ENCODE measurements at places on chromosomes 4 and X.

- DNase-seq = no peak
Observed at GRCh38 chr4:93127489-93127888, 701.1 kb upstream of the ATOH1 start.

- no peak for DNase-seq
Observed at GRCh38 chrX:18406531-18407266, 18.7 kb upstream of the CDKL5 start.

DNA sequence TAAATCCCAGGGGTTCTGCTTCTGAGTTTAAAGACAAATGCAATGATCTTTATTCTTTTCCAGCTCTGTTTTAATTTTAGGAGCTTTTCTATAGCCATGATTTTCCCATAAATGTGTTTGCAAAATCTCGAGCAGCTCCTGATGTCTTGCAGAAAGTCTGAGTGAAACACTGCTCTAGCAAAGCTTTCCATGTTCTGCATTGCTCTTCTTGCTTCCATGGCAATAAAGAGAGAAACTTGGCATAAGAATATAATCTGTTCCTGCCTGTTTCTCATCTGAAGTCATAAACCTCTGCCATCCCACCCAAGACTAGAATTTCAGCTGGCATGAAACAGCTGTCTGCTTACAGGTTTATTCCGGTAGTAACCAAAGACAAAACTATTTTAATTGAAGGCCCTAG is 254.5 kb downstream of the SPRY1 start:
- no peak for DNase-seq

GRCh38 chr4:115259642-115260041 is 146.2 kb upstream of the NDST4 start:
- DNase-seq = no peak

GRCh38 chr4:59698041-59698440 is 1502.1 kb upstream of the ADGRL3 start:
- no peak for DNase-seq

DNA sequence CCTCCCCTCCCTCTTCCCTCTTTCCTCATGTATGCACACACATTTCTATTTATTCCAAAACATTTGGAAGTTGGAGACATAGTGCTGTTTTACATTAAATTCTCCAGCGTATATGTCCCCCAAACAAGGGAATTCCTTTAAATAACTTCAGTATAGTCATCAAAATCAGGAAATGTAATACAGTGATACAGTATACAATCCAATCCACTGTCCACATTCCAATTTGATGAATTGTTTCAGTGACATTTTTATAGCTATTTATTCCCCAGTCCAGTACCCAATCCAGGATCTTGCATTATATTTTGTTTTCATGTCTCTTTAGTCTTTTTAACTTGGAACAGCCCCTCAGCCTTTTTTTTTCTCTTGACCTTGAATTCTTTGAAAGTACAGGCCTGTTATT is 233.0 kb downstream of the DKK2 start:
- DNase-seq = no peak

GRCh38 chrX:124426288-124427169 is 80.2 kb downstream of the SH2D1A start:
- no peak for DNase-seq

DNA sequence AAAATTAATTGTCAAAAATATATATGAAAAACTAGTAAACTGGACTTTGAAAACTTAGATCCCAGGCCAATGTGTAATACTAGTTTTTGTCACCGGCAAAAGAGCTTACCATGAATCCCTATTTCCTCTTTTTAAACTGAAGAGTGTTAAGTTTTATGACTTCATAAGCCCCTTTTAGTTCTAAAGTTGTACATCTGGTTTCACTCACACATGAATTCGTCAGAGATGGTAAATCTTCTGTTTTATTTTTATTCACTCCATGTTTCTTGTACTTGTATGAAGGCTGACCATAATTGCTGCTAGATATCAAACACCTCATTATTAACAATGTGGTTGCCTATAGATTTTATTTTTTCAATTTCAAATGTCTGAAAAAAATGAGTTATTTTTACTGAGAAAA is 827.9 kb downstream of the PCDH7 start:
- DNase-seq = no peak

DNA sequence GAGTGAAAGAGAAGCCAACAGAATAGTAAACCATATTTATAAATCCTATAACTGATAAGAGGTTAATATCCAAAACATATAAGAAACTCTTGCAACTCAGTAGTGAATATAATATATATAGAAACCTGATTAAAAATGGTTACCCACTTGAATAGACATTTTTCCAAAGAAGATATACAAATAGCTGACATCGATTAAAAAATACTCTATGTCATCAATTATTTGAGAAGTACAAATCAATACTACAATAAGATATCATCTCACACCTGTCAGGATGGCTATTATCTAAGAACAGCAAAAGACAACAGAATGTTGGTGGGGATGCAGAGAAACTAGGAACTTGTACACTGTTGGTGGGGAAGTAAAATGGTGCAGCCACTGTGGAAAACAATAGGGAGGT is 254.4 kb downstream of the PPARGC1A start:
- DNase-seq = no peak

DNA sequence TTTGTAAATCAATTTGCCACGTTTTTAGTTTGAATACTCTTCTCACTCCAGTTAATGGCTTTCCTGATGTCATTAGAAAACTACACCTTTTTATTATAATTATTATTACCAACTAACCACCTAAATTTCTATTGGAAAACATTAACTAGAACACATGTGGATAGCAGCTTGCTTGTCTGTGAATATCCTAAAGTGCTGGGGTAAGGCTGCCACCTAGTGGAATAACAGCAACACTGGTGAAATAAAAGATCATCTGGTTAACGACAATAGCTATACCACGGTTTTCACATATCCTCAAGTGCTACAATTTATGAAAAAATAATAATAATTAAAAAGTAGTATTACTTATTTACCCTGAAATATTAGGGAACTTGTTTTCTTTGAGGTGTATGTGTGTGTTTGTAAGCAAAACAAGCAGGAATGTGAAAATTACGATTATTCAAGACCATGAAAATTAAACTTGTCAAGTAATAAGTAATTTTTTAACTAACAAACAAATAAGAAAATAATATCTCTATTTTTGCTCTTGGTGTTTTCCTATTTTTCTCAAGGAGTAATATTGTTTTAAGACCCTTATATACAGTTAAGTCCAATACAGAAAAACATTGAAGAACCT is 130.1 kb upstream of the TECRL start:
- DNase-seq = peak; percentile 26

GRCh38 chr4:25637581-25638220 is 17.9 kb upstream of the SLC34A2 start:
- DNase-seq = no peak

- DNase-seq = no peak
Observed at GRCh38 chrX:27599928-27600327, 9.8 kb downstream of the DCAF8L2 start.

DNA sequence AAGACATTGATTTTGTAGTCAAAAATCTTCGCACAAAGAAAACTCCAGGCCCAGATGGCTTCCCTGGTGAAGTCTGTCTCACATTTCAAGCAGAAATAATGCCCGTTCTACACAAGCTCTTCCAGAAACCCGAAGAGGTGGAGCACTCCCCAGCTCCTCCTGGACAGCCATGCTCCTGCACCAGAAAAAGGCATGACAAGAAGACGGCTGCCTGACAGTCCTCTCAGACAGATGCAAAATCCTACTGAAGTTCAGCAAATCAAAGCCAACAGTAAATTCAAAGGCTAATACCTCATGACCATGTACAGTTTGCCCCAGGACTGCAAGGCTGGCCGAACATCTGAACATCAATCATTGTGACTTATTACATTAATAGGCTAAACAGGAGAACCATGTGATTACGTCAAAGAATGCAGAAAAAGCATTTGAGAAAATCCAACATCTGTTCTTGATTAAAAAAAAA is 30.8 kb upstream of the MXD4 start:
- no peak for DNase-seq

DNA sequence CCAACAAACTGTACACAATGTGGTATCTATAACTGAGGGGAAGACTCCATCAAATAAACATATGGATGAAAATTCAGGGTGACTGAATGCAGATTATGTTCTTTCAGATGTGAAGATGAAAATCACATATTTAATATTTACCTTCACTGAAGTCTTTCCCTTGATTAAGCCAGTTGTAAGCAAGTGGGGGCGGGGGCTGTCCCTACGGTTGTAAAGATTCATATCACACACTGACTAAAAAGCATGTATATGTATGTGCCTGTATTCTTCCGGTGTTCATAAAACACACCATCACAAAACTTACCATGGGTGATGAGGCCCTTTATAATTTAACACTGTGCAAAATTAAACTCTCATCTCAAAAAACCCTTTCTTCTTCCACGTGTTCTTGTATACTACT is 1.3 kb downstream of the TAB3 start:
- no peak for DNase-seq

GRCh38 chrX:24619647-24620046 is 27.5 kb downstream of the PCYT1B start:
- DNase-seq = peak; percentile 37

DNA sequence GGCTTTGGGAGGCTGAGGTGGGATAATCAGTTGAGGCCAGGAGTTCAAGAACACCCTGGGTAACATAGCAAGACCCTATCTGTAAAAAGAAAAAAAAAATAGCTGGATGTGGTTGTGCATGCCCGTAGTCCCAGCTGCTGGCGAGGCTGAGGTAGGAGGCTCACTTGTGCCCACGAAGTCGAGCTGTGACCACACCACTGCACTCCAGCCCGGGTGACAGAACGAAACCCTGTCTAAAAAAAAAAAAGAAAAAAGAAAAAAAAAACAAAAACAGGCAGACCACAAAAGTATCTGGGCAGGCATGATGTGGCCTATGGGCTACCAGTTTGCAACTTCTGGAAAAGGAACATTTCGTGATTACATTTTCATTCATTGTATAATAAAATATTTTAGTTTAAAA is 38.1 kb upstream of the RASGEF1B start:
- no peak for DNase-seq

DNA sequence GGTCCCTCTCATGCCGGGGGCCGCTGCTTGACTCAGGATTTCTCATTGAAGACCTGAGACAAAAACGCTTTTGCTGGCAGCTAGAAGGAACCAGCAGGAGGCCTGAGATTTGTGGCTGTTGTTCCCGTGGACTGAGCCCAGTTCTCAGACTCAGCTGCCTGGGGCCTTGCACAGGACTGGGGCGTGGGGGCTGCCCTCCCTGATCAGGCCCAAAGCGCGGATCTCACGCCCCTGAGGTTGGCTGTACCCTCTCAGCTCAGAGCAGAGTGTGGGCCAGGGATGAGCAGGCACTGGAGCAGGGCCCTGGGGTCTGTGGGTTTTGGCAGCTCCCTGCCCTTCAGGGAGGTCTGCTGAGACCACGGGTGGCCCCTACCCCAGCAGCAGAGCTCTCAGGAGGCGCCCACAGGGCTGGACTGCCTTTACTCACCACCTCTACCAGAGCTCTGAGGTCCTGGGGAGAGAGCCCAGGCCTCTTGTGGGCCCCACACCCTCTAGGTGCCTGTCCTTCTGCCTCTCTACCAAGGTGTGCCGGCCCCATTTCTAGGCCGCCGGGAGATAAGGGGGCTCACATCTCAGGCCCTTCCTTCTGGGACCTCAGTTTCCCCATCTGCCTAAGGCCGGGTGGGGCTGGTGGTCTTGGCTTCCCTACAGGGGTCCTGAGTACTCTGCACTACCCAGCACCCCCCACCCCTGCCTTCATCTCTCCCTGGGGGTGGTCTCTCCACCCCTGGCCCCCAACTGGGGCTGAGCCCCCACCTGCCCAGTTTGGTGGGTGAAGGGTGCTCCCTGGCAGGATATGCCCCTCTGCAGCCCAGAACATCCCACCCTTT is 5.6 kb downstream of the MSANTD1 start:
- no peak for DNase-seq

DNA sequence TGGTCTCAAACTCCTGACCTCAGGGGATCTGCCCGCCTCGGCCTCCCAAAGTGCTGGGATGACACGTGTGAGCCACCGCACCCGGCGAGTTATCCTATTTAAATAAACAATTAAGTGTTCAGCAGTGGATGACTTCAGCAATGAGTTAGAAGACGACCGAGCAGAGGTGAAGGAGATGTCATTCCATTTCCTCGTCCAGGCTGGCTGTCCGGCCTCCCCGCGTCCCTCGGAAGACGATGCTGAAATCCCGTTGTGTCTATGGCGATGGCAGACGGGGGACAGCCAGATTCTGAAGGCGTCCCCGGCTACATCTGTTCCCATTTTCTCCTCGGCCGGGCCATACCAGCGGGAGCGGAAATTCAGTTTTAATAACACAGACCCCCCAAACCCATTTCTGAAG is 209.8 kb downstream of the CRLF2 start:
- DNase-seq = no peak

GRCh38 chr4:183080372-183081115 is 18.5 kb upstream of the WWC2 start:
- no peak for DNase-seq

DNA sequence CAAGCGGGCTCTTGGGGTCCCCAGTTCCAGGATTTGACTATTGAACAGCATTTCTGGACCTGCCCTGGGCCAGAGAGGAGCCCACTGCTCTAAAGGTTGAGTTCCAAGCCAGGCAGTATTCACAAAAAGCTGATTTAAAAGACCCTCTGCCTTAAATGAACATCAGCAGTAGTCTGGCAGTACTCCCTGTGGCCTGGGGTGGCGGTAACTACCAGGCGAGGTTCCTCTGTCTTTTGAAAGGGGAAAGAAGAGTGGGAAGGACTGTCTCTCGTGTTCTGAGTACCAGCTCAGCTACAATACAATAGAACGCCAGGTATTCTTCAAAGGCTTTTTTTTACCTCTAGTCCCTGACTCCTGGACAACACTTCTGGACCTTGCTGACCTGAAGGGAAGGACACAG is 456.4 kb upstream of the TEX13C start:
- DNase-seq = no peak

- no peak for DNase-seq
Observed at GRCh38 chr4:8370835-8371595, 69.5 kb downstream of the ACOX3 start.

DNA sequence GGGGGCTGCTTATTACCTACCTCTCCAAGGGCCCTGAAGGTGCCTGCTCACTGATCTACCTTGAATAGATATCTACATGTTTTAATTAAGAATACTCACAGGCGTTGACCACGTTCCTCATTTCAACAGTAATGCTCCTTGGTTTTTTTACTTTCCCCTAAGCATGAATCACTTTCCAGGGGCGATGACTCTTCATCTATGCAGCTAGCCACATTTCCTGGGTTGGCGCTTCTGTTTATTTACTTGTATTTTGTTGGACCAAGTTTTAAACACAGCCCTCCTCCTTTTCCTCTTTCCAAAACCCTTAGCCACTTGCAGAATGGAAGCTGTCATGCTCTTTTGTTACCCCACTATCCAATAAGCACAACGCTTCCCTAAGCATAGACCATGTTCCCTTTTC is 50.8 kb downstream of the CBLL2 start:
- DNase-seq = no peak

GRCh38 chr4:2087170-2087569 is 28.0 kb downstream of the NAT8L start:
- DNase-seq = no peak

- no peak for DNase-seq
Observed at GRCh38 chr4:119656342-119656741, 27.7 kb upstream of the PDE5A start.

GRCh38 chr4:119139311-119139710 is 3.7 kb downstream of the MYOZ2 start:
- no peak for DNase-seq
